ENCODE measurements at places on chromosomes 12 and 14.

DNA sequence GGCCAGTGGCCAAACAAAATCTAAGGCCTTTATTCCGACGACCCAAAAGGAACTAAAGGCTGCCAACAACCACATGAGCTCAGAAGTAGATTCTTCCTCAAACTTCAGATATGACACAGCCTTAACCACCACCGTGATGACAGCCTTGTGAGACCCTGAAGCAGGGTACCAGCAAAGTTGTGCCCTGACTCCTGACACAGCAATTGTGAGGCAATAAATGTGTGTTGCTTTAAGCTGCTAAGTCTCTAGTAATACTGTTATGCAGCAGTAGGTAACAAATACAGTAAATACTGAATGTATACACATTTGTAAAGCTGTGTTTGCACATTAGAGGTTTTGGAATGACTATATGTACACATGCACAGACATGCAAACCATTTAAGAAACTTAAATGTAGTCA is 10.7 kb upstream of the SLC6A13 start:
- DNase-seq, result no peak

DNA sequence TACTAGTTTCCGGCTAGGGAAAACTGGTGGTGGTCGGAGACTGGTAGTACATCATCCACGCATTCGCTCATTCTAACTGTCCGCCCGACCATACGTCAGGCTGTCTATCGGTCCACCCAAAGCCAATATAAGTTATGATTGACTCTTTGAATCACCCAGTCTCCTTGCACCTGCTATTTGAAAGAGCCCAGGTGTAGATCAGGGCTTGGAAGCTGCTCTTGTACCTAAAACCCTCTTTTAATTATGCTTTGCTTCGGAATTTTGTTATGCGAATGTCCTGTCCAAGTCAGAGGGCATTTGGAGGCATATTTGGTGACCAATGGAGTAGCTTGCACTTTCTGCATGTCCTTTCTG is 5.7 kb upstream of the NKX2-1 start:
- DNase-seq, result no peak

DNA sequence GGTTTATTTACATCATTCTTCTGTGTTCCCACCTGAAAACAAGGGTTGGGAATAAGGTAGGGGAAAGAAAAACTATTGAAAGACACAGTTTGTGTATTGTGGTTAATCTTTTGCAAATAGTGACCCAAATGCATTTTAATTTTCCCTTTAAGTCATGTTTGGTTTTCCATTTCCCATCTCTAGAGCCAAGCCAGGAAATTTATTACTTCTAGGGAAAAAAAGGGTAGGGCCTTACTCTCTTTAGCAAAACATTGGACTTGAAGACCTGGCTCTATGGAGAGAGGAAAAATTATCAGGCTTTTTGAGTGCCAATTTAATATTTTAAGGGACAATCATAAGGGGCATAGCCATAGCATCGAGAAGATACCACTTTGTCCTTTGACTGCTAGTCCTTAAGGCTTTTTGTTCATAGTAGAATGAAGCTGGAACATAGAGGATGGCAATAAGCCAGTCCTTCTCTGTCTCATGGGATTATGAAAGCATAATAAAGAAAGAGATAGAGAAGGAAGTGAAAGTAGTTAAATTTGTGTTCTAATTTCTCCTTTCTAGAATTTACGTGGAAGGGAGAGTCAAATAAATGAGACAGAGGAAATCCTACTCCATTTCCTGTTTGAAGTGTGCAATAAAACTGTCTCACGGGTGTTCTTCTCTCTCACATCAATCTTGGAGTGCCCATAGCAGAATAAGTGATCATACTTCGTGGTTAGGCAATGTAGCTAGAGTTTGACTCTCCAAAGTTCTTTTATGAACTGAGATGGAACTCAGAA is 50.9 kb upstream of the PPFIA2 start:
- DNase-seq, result peak; percentile 1

- DNase-seq, result no peak
Measured at GRCh38 chr14:40394634-40395340, 962.6 kb upstream of the FBXO33 start.

DNA sequence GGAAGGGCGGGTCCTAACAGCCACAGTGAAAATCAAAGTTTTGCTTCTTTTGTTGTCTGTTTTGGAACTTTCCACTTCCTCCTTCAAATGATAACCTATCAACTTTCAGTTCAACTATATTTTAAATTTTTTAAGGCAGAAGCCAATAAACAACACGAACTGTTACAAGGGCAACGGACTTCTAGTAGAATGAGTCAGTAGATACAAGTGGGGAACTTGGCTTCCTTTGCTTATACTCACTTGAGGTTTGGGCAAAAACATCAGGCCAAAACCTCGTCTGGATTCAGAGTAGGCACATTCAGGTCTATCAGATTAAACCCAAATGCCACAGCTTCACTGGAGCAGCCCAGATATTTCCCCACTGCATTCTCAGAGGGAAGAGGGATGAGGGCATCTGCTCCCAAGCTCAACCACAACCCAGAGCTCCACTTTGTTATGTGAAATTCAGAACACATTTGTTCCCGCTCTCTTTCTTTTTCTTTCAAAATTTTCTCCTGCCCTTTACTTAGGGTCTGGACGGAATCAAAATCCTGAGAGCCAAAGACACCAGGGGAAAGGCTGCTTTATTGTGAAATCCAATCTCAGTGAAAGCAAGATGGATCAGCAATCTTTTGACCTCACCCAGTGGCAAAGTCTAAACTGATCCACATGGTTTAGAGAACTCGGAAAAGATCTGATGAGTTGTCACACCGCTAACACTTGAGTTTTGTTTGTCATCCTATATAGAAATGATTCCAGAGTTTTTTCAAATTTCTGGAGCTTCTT is 152.5 kb upstream of the BTG1 start:
- no peak for DNase-seq

DNA sequence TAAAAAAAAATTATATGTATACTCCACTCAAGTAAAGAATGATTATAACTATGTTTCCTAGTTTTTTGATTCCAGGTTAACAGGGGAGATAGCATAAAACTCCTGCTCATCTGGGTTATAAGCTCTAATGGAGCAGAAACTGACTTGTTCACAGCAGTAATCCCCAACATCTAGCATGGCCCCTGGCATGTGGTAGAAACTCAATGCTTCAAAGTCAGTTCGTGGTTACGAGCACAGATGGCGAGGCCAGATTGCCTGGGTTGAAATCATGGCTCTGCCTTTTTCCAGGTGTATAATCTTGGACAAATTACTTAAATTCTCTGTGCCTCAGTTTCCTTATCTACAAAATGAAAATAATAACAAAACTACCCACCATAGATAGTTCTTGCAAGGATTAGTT is 183.8 kb downstream of the TTC7B start:
- peak; percentile 64 for DNase-seq

DNA sequence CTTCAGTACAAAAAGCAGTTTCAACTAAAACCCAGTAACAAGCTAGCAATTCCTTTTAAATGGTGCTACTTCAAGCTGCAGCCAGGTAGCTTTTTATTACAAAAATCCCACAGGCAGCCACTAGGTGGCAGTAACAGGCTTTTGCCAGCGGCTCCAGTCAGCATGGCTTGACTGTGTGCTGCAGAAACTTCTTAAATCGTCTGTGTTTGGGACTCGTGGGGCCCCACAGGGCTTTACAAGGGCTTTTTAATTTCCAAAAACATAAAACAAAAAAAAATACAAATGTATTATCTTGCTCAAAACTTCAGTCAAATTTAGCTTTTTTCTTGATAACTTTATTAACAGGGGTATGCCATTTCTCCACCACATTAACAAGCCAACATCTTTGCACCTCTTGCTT is 3.6 kb upstream of the CLEC4E start:
- peak; percentile 79 for DNase-seq

- DNase-seq, result no peak
Measured at GRCh38 chr12:80659512-80660063, 47.8 kb upstream of the MYF6 start.

DNA sequence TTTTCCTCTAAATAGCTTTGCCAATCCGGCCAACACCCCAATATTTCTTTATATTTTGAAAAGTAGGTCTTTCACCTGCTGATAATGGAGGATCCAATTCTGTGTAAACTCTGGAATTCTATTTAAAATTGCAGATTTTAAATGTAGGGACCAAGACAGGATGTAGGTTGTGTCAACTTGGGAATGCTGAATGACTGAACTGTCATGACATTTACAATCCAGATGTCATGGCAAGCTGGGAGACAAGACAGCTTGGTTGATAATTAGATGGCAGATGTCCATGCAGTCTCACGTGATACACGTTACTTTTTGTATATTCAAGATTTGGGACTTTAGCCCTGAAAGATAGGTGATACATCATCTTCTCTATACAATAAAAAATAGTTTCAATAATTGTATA is 477.2 kb downstream of the DIO2 start:
- no peak for DNase-seq

DNA sequence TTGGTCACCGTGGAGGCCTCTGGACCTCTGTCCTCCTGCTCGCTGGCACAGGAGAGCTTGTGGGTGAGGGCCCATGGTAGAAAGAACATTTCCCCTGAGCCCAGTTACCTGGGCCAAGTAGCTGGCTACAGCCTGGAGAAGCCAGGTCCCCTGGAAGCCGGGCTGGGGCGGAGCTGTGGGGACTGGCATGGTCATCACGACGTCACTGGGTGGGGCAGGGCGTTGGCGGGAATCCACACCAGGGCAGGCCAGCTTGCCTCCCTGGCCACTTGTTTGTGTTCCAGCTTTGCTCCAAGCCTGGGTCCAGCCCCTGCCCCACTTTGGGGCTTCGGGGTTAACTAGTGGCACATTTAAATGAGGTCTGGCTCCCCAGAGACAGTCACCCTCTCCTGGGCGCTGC is 35.0 kb upstream of the SLC24A4 start:
- DNase-seq, result no peak

DNA sequence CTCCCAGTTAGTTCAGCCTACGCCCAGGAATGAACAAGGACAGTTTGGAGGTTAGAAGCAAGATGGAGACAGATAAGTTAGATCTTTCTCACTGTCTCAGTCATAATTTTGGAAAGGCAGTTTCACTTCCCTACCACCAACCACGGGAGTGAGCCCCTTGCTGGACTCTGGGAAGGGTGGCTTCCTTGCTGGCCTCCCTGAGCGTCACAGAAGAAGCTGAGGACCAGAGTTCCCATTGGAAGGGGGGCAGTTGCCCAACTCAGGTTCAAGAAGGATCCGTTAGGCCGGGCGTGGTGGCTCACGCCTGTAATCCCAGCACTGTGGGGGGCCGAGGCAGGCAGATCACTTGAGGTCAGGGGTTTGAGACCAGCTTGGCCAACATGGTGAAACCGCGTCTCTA is 106.2 kb upstream of the MAX start:
- no peak for DNase-seq

- DNase-seq, result no peak
Measured at GRCh38 chr12:85821759-85822158, 14.4 kb downstream of the RASSF9 start.

- peak; percentile 66 for DNase-seq
Measured at GRCh38 chr14:54881761-54882401, 20.7 kb downstream of the GCH1 start.

GRCh38 chr12:124049451-124050094 is 76.6 kb downstream of the ZNF664 start:
- no peak for DNase-seq

DNA sequence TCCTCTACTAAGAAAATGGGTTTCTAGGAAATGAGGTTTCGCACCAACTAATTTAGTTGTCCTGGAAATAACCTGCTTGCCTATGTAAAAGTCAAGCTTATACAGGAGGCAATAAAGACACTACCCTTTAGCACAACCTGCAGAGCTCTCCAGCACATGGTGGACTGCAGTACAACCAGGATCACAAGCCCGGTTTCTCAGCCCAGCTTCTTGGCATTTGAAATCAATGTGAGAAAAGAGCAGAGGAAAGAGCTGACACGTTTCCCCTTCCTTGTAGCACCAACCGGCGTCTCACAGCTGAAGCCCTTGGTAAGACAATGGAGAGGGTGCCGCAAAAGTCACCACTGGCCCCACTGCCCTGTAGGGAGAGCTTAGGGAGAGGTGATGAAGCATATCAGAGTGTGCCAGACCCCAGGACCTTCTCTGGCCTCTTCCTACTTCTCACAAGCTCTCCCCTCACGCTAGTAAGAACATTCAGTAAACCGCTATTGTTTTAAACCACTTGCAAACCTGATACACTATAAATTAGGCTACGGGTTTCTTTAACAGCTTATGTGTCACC is 8.6 kb downstream of the SPTLC2 start:
- DNase-seq, result peak; percentile 83

DNA sequence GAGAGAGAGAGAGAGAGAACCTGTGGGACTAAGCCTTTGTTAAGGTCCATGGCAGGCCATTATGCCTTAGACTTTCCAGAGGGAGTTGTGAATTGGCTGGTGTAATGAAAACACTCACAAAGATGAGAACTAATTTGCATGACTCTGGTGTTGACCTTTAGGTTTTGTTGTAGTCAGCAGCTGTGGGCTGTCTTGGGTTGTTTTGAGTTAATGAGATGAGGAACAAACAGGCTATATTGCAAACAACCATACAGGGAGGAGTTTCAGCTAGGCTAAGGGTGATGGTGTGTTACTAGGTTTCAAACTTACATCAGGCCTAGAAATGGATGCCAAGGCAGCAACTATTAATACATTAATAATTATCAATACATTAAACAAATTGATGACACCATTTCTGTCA is 26.3 kb downstream of the ATXN7L3B start:
- DNase-seq, result no peak

- DNase-seq, result no peak
Measured at GRCh38 chr12:71069311-71069710, 88.5 kb downstream of the TSPAN8 start.

- peak; percentile 96 for DNase-seq
Measured at GRCh38 chr12:112116232-112117060, 7.9 kb upstream of the NAA25 start.

GRCh38 chr14:77027538-77028383 is 747 bp downstream of the IRF2BPL start:
- DNase-seq, result peak; percentile 70

DNA sequence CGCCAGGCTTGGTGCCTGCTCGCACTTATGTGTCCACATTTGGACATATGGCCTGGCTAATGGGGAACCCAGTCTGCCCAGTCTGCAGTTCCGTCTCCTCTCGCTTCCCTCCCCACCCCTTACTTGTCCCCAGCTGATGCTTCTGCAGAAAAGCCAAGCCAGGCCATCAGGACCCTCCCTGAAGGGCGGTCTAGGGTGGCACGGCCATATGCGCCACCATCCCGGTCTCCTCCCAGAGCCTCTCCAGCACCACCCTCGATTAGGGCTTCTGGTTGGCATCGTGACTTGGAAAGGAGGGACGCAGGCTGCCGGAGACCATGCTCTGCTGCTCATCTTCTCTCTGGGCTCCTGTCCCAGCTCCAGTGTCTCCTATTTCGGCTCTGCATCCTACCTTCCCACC is 54.6 kb downstream of the CALM1 start:
- no peak for DNase-seq
